Forelimb muscle (tissue), 1 donor: ENCODE measurements at places on chromosomes 6 and 20.

DNA sequence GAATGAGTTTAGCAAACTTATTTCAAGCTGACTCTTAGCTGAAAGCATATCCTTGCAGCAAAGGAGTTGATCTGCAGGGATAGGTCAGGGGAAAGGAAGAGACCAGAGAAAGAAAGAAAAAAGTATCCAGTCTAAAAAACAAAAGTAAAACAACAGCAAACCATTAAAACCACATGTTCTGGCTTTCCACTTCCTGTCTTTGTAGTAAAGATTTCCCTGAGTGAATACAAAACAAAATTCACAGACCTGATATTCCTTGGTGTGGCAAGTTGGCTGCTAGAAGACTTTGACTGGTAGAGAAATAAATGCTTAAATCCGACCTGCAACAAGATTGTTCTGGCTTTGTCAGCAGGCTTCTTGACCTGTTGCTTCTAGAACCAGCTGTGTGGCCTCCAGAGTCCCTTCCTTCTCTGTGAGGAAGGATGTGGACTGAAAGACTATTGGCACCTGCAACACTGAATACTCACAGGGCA is 23.4 kb upstream of the MCM3 start:
- no peak for DNase-seq

- DNase-seq, result no peak
These were observed 7.1 kb downstream of the CD93 start for GRCh38 chr20:23079016-23079351.

- no peak for DNase-seq
These were observed 17.1 kb downstream of the TTLL2 start for GRCh38 chr6:167341665-167342655.

- no peak for DNase-seq
These were observed at the start of gene TINAG for GRCh38 chr6:54308289-54308985. TSS of gene TINAG (plus strand) at chr6:54308441. CDS start at chr6:54308551, 110 bp downstream.

DNA sequence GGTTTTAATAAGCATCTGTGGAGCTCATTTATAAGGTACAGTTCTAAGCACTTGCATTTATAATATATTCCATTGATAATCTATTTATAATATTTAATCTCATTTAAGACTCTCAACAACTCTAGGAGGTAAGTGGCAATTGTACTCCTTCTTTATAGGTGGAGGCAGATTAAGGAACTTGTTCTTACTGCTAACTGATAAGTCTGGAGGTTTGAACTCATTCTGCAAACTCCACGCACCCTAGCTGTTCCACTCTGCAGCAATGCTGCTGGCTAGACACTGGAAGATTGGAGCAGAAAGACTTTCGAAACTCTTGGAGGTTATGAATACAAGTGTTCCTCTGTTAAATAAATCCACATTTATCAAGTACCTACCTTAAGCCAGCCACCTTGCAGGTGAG is 793 bp upstream of the HDAC2 start:
- DNase-seq, result no peak
